ENCODE measurements at places on chromosomes 16 and 17.

GRCh38 chr17:60744355-60744966, 66.8 kb downstream of the BCAS3 start:
- no peak for DNase-seq

DNA sequence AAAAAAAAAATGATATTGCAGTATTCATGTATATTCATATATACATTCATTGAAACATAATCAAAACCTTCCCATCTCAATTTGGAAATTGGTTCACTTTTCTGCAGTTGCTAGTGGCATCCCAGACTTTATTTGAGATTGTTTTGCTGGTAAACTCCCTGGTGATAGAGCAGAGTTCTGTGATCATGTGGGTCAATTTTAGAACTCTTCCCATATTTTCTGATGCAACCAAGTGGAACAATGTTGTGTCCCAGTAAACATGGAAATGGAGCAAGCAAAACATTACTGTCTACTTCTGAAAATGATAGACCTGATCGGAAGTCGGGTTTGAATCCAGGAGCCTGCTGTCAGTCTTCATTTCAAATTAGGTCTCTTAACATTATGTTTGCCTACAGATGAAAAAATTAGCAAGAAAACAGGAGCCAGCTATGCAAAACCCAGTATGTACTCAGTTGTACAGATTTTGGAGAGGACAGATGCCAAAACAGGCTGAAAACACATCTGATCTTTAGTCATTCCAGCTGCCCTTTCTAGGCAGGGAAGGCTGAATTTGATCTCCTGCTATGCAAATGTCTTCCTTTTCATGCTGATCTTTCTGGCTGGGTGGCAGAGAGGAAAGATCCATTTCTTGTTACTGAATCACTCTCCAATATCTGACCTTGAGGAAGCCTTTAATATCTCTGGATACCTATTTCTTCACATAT, 786.6 kb upstream of the SOX9 start:
- no peak for DNase-seq

DNA sequence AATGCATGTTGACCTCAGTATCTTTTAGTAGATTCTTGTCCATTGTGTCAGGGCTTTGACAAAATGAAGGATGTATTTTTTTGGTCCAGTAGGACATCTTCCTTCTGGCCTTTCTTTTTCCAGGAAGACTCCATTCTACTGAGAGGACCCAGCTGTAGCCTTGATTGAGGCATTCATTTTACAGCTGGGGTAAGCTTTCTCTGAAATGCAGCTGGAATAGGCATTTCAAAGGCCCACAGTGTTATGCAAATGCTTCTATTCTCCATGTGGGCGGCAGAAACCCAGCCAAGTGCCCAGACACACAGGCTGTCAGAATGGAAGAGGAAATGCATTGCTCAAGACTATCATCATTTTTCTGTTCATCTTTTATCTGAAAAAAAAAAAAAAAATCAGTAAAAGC, 629.0 kb upstream of the CDH8 start:
- no peak for DNase-seq

GRCh38 chr16:73062001-73062616, 14.2 kb upstream of the ZFHX3 start:
- DNase-seq = no peak

DNA sequence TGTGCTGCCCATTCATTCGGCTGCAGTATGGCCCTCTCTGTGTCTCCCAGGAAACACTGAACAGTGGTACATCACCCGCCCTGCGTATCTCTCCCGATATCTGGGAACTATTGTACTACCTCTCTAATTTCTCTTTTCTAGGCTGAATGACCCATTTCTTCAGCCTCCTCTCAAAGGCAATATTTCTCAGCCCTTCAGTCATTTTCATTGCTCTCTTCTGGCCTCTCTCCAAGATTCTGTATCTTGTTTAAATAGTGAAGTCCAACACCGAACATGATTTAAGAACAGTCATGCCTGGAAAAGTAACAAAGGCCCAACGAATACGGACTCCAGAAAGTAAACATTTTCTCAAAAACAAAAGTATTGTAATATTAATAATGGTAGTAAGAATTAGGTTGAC, 220.1 kb downstream of the ZFHX3 start:
- DNase-seq = no peak

DNA sequence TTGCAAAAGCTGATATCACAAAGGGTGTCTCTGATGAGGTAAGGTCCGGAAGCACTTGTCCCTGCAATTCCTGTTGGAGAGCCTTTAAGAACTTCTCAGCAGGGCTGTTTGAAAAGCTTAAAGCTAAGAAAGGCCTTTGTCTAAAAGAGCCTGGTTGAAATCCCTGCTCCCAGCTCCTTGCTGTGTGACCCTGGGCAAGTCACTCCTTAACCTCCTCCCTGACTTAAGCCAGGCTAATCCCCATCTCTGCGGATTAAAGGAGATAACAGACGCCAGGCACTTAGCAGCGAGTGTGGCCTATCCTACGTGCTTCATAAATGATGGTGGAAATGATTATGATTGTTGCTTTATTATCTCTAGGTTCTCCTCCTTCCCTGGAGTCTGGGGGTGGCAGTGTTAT, 368.0 kb upstream of the RBFOX1 start:
- DNase-seq = no peak

- no peak for DNase-seq
Observed at GRCh38 chr16:66050991-66051390, 315.5 kb upstream of the CDH5 start.

GRCh38 chr16:54216688-54217087, 69.9 kb downstream of the IRX3 start:
- DNase-seq = no peak

- no peak for DNase-seq
Observed at GRCh38 chr17:28427371-28427770, 21.4 kb upstream of the SLC46A1 start.

DNA sequence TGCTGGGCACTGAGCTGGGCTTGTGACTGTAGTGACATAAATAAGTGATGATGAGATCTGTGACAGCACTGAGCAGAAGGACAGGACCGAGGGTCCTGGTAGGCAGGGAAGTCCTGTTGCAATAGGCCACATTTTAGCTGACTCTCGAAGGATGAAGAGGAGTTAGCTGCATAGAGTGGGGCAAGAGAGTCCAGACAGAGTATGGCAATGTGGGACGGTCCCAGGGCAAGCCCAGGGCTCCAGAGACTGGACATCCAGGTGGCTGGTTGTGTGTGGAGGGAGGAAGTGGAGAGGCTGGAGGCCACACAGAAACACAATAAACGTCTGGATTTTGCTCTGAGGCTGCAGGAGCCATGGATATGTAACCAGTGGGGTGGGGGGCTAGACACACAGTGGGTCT, 64.5 kb upstream of the ZNF423 start:
- no peak for DNase-seq

- no peak for DNase-seq
Observed at GRCh38 chr17:66317629-66318028, 15.2 kb downstream of the PRKCA start.

GRCh38 chr16:24723663-24724062, 5.8 kb upstream of the TNRC6A start:
- no peak for DNase-seq

DNA sequence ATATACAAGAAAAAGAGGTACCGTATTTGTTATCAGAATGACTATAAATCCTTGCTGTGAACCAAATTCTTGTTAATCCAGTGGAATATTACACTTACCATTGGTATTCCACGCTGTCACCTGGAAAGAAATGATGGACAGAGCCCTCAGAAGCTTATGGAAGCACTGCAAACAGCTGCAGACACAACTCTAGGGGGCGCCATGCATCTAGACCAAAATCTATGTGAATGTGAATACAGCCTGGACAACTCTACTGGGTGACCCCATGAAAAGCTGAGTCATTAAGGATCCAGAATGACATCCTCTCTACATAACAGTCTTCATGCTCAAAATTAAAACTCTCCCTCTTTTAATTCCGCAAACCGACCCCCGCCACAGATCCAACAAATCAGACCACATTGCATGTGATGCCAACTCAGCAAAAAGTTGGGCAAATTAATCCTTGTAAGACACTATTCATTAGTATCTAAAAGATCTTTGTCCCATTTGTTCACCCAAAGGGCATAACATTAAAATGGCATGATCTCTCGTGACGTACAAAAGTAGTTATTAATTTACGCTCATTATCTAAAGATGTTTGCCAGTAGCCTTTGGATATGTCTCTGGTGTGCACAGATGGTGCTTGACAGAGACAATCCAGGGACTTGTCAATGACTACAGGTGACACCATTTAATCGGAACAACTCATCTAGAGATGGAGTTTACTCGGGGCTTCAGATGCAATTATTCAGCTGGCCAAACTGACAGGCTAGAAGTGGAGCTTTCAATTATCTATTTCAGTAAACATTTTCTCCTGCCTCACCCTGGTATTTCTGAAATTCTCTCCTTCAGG, 552.7 kb upstream of the PSMD7 start:
- no peak for DNase-seq

- no peak for DNase-seq
Observed at GRCh38 chr17:16255481-16255921, 38.5 kb downstream of the PIGL start.

DNA sequence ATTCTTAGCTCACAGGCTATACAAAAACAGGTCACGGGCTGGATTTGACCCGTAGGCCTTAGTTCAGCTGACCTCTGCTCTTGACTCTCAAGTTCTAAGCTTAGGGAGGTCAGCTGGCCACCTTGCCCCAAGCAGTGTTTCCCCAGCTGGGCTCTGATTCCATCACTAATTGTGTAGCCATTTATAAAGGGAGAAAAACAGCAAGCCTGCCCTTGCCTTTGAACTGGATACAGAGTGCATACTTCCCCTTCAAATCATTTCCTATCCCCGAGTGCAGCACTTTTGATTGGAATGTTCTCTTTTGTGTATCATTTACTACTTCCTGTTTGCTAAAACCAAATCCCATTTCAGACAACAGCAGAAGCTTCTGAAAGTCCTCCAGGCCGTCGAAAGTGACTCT, 153.6 kb downstream of the KATNIP start:
- DNase-seq = no peak

DNA sequence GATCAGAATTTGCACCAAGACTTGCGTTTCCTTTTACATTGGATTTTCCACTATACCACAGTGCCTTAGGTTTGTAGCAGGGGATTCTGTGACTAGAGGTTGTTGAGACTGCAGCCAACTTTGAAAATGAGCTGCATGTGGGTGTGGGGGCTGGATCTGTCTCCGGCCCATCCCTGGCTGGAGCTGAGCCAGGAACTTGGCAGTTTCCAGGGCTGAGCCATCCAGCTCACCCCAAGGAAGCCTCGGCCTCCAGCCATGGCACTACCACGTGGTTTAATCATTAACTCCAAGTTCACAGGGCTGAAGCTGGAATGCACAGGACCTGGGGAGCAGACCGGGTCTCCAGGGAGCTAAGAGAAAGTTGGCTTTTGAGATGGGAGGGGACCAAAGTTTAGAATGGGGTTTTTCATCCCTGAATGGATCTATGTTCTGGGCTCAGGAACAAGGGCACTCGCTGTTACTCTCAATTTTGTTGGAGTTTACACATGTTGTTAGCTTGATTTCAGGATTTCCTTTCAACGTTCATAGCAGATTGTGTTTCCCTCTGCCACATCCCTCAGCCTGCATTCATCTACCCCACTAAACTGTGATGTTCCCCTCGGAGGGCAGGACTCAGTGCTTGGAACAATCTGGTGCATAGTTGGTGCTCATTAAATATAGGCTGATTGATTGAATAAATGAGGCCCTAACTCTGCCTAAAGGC, 42.3 kb upstream of the HNF1B start:
- DNase-seq = no peak

GRCh38 chr17:79246225-79247190, 171.9 kb downstream of the ENGASE start:
- DNase-seq = no peak

DNA sequence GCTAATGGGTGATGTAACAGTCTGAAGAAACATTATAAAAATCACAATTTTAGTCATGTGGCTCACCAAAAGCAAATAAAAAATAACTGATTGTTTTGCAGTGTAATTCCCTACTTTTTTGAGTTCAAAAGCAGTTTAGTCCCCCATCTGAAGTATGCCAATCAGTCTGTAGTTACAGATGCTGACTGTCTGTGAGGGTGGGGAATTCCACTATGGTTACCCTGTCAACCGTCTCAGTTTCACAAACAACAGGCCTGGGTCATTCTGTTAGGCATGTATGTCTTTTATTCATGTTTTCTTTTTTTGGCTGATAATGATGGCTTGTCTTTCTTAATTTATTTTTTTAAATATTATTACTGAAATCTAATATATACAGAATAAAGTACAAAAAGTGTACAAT, 69.3 kb downstream of the STXBP4 start:
- no peak for DNase-seq

DNA sequence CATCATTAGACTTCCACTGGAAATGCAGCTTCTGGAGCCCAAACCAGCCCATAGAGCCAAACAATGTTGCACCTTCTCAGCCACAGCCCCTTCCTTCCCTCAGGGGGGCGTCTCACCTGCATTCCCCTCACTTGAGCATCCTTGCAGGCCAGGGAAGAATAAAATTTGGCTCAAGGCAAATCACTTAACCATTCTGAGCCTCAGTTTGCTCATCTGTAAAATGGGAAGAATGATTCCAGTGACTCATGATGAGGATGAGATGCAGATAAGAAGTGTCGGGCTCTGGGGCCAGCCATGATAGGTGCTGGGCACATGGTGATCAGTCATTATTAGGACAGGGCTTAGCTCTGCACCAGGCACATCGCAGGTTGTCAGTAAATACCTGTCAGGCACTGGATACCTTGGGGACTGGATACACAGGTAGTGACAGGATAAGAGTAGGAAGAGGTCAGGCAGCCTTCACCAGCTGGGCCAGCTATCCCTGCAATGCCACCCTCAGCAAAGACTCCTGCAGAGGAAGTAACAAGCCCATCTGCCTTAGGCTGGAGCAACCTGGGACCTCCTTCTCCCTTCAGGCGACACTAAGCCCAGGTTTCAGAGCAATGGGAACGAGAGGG, 208.0 kb upstream of the TNRC6C start:
- DNase-seq = no peak

GRCh38 chr17:81550285-81550684, 1.9 kb downstream of the FAAP100 start:
- DNase-seq = no peak

GRCh38 chr17:35546487-35546886, 9.0 kb upstream of the SLFN12L start:
- no peak for DNase-seq

DNA sequence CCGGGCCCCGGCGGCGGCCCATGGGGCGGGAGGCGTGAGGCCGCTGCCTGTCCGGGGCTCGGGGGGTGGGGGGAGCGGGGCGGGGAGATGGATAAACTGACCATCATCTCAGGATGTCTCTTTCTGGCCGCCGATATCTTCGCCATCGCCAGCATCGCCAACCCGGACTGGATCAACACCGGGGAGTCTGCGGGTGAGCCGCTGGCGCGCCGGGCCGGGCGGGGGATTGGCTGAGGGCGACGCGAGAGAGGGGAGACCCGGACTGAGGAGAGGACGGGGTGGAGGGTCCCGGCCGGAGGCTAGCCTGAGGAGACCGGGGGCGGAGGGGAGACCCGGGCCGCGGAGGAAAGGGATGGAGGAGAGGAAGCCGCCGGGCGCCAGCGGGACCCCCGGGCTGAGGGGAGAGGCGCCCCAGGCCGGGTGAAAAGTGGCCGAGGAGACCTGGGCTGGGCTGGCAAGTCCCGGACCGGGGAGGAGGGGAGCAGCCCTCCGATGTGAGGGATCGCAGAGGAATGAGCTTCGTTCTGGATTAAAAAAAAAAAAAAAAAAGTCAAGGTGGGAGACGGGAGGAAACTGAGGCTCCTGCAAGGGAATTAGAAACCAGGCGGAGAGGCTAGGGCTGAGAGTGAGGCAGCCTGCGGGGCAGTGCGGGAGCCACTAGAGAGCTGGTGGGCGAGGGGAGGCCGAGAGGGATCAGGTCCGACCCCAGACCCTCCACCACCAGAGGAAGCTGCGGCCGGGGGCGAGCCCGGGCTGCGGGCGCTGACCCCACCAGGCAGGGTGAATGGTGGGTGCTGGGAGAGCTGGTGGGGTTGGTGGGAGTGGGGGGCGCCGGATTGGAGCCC, 526 bp downstream of the MOSMO start:
- DNase-seq = no peak
